ENCODE measurements at places on chromosomes 12 and 14.

DNA sequence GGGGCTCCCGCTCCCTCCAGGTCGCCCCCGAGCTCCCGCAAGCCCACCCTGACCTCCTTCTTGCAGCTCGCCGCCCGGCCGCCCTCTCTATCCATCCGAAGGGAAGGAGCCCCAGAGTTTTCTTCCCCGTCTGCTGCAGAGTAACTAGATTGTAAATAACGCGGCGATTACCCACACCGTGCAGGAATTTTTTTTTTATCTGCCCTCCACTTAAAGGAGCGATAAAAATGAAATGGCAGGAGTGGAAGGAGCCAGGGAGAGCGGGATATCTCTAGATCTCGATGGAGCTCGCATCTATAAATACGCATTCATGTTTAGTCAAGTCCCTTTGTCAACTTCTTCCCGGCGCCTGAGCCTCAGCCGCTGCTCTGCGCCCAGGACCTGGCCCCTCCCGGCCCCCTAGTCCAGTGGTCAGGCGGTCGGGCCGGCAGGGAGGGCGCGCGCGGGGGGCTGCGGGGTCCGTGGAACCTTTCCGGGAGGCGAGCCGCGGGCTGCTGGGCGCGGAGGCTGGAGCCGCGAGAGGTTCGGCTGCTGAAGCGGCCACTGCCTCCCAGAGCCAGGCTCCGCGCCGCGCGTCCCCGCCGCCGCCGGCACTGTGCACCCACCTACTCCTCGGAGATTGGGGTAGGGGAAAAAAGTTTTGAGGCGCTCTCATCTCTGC is 386.0 kb downstream of the BCAT1 start:
- DNase-seq = peak; percentile 23

DNA sequence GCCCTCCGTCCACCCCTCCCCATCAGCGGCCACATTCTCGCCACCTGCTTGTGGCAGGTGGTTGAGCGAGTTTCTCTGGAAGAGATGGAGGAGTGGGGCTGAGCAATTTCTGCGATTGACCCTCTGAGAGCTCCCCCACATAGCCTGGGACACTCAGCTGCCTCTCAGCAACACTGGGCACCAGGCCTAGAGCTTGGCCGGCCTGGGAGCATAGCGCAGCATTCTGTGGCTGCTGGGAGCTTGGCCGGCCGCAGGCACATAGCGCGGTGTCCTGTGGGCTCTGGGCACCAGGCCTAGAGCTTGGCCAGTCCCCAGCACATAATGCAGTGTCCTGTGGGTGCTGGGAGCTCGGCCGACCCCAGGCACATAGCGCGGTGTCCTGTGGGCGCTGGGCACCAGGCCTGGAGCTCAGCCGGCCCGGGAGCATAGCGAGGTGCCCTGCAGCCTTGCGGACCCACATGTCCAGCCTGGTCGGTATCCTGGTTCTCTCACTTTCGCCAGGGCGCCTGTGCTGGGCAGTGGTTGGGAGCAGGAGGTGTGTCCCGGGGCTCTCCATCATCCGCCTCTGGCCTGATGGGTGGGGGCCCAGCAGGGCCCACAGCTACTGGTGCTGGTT is 43.8 kb downstream of the LRCOL1 start:
- DNase-seq = no peak

DNA sequence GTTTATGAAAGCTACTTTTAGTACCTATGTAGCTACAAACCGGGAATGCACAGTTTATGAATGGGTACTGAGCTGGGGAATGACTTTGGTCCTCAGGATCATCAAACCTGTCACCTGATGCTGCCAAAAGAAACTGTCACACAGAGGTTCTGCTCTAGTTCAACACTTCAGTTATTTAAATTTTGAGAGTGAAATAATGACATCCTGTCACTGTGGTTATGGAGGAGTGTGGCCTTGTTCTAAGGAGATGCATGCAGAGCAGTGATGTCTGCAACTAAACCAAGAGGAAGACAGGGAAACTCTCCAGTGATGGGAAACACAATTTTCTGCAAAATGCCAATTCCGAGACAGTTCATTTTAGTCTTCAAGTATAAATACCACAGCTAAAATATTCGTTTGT is 4.8 kb upstream of the AEBP2 start:
- no peak for DNase-seq

DNA sequence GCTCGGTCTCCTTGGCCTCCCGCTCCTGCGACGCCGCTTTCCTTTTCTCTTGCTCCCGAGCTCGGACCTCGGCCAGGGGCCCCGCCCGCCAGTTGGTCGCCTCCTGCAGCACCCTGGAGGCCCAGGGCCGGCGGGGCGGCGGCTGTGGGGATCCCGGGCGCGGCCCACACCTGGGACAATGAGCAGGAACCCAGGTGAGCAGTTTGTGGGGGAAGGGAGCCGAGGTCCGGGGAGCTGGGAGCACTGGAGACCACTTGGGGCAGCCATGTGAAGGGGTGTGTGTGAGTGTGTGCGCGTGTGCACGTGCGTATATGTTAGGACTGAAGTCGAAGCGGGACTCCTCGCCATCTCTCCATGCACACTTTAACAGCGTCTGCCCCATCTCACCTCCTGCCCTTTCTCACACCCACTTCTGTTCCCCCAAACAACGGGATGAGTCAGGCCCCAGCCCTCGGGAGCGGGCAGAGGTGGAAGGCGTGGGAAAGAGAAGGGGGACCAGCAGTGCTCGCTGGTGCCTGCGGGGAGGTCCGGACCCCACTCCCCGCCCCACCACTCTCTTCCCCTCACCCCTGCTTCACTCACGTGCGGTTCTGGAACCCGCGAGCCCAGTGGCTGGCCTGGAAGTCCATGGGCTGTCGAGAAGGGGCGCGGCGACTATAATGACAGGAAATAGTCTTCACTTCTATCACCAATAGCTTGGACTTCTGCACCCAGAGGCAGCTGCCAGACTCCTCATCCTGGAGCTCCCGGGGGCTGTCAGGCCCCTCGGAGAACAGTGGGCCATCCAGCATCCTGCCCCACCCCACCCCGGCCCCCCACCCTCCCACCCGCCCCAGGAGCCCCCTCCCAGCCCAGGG is 450 bp downstream of the DDN start:
- peak; percentile 43 for DNase-seq

GRCh38 chr12:62707939-62708338 is 227.0 kb downstream of the PPM1H start:
- DNase-seq = no peak

DNA sequence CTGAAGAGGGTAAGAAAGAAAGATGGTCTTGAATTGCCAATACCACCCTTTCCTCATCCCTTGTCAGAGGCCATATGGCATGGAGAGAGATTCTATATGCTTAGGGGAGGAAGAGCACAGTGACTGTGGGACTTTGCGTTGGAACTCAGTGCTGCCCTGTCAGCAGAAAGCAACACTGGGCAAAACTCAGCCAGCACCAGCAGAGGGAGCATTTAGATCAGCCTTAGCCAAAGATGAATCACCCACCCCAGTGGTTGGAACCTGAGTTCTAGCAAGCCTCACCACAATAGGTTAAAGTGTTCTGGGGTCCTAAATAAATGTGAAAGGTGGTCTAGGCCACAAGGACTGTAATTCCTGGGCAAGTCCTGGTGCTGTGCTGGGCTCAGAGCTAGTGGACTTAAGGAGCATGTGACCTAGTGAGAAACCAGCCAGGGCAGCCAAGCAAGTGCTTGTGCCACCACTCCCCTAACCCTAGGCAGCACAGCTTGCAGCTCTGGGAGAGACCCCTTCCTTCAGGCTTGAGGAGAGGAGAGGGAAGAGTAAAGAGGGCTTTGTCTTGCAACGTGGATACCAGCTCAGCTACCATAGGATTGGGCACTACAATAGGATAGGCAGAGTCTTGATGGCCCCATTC is 11.4 kb upstream of the BCAT1 start:
- DNase-seq = no peak

- no peak for DNase-seq
Measured at GRCh38 chr12:76967181-76967885, 88.5 kb upstream of the CSRP2 start.

GRCh38 chr12:56631790-56632700 is 1.9 kb upstream of the BAZ2A start:
- DNase-seq = peak; percentile 53

DNA sequence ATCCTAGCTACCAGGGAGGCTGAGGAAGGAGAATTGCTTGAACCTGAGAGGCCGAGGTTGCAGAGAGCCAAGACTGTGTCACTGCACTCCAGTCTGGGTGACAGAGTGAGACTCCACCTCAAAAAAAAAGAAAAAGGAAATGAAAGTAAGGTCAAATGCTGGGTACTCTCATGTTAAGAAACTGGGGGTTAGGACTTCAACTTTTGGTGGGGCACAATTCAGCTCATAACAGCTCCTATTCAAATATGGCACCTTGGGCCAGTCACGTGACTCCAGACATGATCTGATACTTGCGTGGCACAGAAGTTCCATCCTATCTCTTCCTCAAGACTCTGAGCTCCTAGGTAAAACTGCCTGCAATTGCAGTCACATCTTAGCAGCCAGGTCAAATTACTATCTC is 142.7 kb downstream of the EGLN3 start:
- DNase-seq = no peak

DNA sequence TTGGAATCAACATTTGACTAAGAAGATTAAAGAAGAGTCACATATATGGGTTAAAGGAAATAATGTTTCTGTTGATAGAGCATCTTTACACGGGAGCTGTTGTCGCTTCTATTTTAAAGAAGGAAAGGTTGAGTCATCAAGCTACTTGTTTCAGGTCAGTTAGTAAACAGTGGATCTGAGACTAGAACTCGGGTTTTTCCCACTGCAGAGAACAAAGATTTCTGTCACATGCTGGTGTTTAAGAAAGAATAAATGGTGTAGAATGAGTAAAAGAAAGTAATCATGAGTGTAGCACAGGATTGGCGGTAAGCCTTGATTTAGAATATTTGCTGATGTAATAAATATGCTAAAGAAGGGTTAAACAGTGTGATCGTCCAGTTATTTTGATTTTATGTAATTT is 455.5 kb downstream of the AEBP2 start:
- no peak for DNase-seq

DNA sequence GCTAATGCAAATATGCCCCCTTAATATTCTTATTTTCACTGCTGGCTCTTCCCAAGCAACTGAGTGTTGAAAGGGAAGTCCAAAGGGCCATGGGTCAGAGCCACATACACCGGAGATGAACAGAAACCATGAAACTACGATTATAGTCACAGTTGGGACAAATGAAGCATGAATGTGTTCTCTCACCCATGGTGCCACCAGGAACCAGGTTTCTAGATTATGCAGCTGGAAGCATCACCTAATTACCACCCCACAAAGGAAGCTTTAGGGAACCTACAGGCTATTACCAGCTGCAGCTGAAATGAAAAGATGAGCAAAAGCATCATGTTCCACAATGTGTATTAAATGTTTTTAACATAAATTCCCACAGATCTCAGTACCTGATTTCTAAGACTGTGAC is 15.4 kb downstream of the TMTC1 start:
- DNase-seq = no peak

DNA sequence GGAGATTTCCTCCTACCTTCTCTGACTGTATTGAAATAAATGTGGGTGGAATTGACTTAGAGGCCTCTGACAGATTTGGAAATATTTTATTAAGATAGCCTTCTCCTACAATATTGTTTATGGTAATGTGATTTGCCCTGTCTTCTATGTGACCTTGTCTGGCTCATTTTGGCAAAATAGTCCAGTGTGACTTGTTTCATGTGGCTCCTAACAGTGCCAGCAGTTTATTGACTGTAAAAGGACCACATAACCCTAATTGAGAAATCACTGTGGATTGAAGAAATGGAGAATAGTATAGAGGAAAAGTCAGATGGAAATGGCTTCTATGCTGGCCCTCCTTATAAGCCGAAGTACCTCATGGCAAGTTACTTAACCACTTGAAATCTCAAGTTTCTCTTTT is 170.9 kb upstream of the PTPRQ start:
- DNase-seq = no peak

- no peak for DNase-seq
Measured at GRCh38 chr12:29439506-29439905, 58.0 kb downstream of the OVCH1 start.

GRCh38 chr12:70576341-70577282 is 60.6 kb downstream of the PTPRB start:
- DNase-seq = no peak

DNA sequence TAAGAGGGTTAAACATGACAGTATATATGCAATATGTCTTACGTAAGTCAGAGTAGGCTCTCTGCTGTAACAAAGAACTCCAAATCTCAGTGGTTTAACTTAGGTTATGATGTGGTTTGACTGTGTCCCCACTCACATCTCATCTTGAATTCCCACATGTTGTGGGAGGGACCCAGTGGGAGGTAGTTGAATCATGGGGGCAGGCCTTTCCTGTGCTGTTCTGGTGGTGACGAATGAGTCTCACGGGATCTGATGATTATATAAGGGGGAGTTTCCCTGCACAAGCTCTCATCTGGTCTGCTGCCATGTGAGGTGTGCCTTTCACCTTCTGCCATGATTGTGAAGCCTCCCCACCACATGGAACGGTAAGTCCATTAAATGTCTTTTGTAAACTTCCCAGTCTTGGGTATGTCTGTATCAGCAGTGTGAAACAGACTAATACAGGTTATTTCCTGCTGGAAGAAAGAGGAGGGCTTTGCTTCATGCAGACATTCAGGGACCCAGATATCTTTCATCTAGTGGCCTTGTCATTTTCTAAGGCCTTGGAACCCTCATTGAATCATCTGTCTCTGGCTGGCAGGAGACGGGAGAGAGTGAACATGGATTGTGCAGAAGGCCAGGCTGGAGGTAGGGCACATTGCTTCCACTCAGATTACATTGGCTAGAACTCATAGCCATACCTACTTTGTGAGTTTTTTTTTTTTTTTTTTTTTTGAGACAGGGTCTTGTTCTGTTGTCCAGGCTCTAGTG is 96.1 kb downstream of the CRADD start:
- DNase-seq = no peak

DNA sequence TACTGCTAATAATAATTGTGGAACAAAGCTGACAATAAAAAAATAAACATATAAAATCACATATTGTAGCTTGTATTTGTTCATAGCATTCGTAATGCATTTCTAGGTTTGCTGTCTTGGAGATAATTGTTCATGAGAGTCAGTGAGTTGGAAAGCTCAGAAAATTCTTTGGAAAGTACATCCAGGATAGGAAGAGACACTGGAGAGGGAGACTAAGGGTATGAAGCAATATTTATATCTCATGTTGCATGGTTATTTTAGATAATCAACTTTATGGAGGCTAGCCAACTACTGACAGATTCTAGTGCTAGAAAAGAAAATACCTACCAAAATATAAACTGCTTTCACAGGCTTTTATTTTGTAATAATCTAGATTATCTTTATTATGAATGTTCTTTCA is 1095.2 kb downstream of the FSCB start:
- no peak for DNase-seq

DNA sequence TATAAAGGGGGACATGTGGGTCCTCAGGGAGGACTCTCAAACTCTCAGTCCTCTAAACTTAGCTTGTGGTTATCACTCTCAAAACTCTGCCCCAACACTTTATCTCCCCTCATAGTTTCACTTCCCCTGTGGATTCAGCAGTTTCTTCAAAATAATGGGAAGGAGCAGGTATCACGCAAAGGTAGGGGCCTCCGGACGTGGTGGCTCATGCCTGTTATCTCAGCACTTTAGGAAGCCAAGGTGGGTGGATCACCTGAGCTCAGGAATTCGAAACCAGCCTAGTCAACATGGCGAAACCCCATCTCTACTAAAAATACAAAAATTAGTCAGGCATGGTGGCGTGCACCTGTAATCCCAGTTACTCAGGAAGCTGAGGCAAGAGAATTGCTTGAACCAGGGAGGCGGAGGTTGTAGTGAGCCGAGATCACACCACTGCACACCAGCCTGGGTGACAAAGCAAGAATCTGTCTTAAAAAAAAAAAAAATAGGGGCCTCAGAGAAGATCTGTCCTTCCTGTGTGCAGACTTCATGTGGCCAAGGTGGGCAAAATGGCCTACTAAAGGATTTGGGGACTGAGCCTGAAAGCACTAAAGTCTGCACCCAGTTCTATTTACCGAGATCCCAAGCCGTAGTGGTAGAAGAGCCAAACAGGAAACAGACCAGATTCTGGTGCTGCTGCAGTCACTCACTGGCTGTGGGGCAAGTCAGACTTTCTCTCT is 6.4 kb downstream of the ITGB7 start:
- no peak for DNase-seq
